ENCODE measurements at places on chromosomes 1 and 21. TPM values are rescaled to one million over a fixed set of nuclear protein-coding genes. Genes with fewer than 3 reads are reported as not detected.
A peak's percentile ranks its signal among the peaks of the same experiment; 100 is the strongest.

Gene S1PR1
- total RNA-seq = 124 TPM

Gene PROK1
- total RNA-seq = not detected

Gene TAS1R1
- total RNA-seq = not detected

Gene SPATA1
- 4.0 TPM for total RNA-seq

Gene HIVEP3
- 10.1 TPM for total RNA-seq

Gene RIPK4
- 0.20 TPM for total RNA-seq

Gene TSACC
- total RNA-seq = not detected

Gene WLS
- not detected for total RNA-seq

Gene FCMR
- total RNA-seq = 159 TPM

Gene MNDA
- 0.47 TPM for total RNA-seq

Gene S100A9
- 4.5 TPM for total RNA-seq

Gene GJB5
- total RNA-seq = not detected

Gene ENAH
- total RNA-seq = not detected

Gene PLA2G2F
- total RNA-seq = not detected

- DNase-seq = no peak
Measured at GRCh38 chr1:188817814-188818213, 1659.8 kb downstream of the BRINP3 start.

DNA sequence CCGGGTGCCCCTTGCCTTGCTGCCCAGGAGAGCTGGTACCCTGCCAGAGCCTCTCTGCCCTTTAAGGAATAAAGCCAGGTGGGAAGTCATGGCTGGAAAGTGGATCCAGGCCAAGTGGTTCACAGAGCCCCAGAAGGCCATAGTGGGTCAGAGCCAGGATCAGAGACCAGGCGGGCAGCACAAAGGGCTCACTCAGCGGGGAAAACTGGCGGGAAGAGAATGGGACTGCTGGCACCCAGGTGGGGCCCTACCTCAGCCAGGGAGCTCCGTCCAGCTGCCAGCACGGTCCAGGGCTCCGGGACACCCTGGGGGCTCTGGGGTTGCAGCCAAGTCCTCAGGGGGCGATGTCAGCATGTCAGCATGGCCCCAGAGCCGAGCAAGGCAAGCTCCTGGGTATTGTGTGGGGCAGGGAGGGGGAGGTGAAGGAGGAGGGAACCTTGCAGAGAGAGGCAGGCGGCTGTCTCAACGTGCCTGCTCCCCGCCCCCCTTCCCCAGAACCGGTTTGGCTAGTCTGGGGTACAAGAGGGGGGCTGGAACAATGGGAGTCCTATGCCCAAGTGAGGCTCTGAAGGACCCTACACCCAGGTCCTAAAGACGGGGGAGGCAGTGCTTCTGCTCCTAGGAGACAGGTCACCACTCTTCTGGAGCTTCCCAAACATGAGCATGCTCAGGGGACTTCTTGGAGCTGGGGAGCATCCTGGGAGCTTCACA, at the start of gene ARHGEF19:
Gene ARHGEF19, minus strand, starts transcription at position 402 of the 711 bp plus-strand sequence. CDS start 3,598 bp downstream, outside the sequence.
- no peak for DNase-seq

DNA sequence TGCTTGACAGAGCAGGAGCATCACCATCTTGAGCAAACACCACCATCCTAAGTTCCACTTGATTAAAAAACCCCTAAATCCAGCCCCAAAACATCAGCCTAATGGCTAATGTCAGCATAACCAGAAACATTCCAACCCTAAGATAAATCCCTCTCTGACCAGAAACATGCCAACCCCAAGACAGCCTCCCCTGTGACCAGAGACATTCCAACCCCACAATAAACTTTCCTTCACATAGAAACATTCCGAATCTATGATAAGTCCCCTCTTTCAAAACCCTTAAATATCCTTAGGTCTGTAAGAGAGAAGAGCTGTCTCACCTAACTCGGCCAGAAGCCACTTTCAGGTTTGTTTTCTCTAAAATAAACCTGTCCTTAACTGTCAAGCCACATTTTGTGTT, 17.4 kb upstream of the SLC2A5 start:
- no peak for DNase-seq

- DNase-seq = peak; percentile 79
Measured at GRCh38 chr1:226110249-226111097, 48.0 kb downstream of the H3-3A start.

GRCh38 chr1:183611021-183611420, 20.8 kb upstream of the NCF2 start:
- no peak for DNase-seq

DNA sequence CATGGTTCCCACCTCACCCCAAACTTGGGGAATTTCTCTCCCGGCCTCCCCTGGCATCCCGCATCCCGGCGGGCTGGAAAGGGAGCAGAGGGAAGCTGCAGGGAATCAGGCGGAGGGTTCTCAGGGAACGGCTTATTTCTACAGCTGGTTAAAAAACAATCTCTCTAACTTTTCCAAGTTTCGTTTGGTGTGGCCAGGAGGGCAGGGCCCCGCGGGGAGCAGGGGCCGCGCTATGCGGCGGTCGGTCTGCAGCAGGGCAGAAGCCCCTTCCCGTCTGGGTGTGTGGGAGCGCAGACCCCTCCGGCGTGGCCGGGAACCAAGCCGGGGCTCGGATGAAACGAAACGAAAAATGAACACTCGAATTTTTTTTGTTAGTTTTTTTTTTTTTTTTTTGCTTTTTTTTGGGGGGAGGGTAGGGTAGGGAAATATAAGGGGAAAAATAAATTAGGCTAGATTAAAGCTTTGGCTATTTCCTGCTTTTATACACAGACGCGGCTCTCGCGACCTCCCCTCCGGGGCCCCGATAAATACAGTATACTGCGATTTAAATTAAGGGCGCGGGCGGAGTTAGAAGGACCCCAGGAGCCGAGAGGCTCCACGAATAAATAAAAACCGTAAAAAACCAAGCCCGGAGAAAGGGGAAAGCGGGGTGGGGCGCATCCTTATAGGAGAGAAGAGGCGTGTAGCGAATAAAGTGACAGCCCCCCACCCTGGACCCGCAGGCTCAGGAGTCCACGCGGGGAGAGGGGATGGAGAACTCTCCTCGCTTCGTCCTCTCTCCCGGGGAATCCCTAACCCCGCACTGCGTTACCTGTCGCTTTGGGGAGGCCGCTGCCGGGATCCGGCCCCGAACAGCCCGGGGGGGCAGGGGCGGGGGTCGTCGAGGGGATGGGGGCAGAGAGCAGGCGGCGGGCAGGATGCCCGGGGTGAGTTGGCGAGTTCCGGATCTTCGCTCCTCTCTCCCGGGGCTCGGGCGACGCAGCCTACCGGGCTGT, 2.1 kb downstream of the POU3F1 start:
- DNase-seq = no peak

GRCh38 chr1:167936930-167937708, at the start of gene MPC2:
MPC2 (minus strand) TSS chr1:167937072; CDS start chr1:167935841, 1,231 bp downstream.
- peak; percentile 80 for DNase-seq

GRCh38 chr1:156581661-156582387, 2.3 kb downstream of the TTC24 start:
- peak; percentile 70 for DNase-seq

GRCh38 chr1:8629241-8630091, 188.0 kb downstream of the RERE start:
- no peak for DNase-seq

DNA sequence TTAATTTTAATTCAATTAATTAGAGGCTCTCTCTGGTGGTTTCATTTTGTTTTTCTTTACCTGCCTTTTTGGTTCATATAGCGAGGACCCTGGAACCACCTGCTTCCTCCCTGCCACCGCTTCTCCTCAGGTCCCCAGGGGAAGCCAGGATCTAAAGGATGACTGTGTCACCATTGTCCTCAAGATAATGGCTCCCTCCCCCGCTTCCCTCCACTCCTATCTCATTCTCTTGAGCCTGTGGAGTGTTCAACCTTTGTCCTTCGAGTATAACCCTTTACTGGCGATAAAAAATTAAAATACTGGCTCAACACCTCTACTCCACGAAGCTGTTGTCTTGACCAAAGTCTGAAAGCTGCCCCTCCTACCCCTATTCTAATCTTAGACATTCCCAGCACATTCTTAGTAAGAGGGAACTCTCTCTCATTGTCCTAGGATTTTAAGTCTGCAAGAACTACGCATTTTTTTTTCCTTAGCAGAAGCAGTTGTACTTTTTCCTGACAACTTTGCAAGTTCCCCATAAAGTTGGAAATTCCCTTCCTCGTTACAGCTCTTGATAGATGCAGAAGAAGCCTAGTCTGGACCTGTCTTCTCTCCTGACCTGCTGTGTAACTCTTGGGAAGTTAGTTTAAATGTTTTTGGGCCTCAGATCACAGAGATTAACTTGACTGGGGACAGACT, 12.6 kb upstream of the MAPKAPK2 start:
- DNase-seq = no peak

- no peak for DNase-seq
Measured at GRCh38 chr1:104929280-104929679, 1179.6 kb downstream of the AMY1C start.

GRCh38 chr21:44790368-44790767, 11.3 kb downstream of the UBE2G2 start:
- no peak for DNase-seq

- peak; percentile 22 for DNase-seq
Measured at GRCh38 chr1:53369761-53370160, 41.9 kb upstream of the LRP8 start.

- no peak for DNase-seq
Measured at GRCh38 chr1:77413541-77414335, 131.9 kb downstream of the AK5 start.

GRCh38 chr21:41601573-41602368, 93.8 kb upstream of the TMPRSS2 start:
- no peak for DNase-seq

DNA sequence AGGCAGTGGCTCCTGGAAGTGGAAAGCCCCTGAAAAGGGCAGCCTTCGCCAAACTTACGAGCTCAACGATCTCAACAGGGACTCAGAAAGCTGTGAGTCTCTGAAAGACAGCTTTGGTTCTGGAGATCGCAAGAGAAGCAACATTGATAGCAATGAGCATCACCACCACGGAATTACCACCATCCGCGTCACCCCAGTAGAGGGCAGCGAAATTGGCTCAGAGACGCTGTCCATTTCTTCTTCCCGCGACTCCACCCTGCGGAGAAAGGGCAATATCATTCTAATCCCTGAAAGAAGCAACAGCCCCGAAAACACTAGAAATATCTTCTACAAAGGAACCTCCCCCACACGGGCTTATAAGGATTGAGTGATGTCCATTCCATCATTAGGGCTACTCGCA, 42.4 kb downstream of the PLPPR4 start:
- no peak for DNase-seq

Measured in activated naive CD8-positive, alpha-beta T cell treated with anti-CD3 and anti-CD28 coated beads, Interleukin-2, amount 10 ng/mL, durations not matched to agents 7 days and 5 days (primary cell).